A172 (cell line): ENCODE measurements at places on chromosomes 13 and 19. TPM values are rescaled to one million over a fixed set of nuclear protein-coding genes. Genes with fewer than 3 reads are reported as not detected.

- DNase-seq: no peak
Measured at GRCh38 chr13:111962431-111962891, 104.5 kb upstream of the SOX1 start.

The SIGLEC8 gene
- total RNA-seq: not detected in 2 replicates

- DNase-seq: no peak
Measured at GRCh38 chr19:5113633-5114586, 145.0 kb downstream of the KDM4B start.

The ERCC1 gene
- total RNA-seq: 45.5 and 60.2 TPM in 2 replicates

DNA sequence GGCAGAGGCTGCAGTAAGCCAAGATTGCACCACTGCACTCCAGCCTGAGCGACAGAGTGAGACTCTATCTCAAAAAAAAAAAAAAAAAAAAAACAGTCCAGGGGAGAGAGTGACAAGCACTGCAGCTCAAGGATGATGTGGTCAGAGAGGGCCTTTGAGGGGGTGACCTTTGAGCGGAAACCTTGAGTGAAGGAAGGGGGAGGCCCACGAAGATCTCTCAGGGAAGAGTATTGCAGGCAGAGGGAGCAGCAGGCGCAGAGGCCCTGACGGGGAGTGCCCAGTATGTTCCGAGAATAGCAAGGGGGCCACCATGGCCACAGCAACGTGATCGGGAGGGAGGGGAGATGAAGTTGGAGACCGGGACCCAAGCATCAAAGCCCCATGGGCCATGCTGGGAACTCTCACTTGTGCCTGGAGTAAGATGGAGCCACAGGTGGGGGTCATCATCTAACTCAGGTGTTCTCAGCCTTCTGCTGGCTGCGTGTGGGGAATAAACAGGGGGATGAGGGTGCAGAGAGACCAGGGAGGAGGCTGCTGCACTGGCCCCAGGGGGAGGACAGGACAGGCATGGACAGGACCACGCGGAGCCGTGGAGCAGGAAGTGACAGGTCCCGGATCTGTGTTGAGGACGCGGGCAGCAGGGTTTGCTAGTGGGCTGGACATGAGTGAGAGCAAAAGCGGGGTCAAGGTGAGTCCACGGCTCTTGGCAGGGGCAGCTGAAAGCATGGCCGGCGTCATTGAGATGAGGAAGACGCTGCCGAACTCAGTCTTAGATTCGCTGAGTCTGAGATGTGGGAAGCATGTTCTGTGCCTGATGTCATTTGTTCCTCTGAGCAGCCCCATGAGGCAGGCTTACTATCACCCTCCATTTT lies 60.4 kb downstream of the DPF1 start:
- DNase-seq: no peak

- no peak for DNase-seq
Measured at GRCh38 chr13:54928071-54928470, 1899.5 kb downstream of the OLFM4 start.

The COX7A1 gene
- total RNA-seq: not detected in 2 replicates

- no peak for DNase-seq
Measured at GRCh38 chr13:50636007-50636704, 207.3 kb downstream of the DLEU7 start.

DNA sequence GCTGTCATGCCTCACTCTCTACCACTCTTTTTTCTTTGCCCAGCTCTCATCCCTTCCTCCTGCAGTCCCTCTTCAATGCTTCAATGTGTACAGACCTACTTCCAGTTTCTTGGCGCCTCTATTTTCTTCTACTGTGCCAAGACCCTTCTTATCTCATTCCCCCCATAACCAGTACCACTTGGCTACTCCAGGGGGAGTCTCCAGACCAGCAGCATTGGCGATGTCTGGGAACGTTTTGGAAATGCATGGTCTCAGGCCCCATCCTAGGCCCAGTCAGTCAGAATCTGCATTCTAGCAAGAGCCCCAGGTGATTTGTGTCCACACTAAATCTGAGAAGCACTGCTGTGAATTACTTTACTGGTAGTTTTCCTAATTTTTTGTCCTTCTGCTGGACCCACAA lies 198.2 kb downstream of the SLC7A1 start:
- no peak for DNase-seq

GRCh38 chr13:48220592-48220980 lies 12.4 kb upstream of the ITM2B start:
- no peak for DNase-seq

The PSG6 gene
- not detected in 2 replicates for total RNA-seq

DNA sequence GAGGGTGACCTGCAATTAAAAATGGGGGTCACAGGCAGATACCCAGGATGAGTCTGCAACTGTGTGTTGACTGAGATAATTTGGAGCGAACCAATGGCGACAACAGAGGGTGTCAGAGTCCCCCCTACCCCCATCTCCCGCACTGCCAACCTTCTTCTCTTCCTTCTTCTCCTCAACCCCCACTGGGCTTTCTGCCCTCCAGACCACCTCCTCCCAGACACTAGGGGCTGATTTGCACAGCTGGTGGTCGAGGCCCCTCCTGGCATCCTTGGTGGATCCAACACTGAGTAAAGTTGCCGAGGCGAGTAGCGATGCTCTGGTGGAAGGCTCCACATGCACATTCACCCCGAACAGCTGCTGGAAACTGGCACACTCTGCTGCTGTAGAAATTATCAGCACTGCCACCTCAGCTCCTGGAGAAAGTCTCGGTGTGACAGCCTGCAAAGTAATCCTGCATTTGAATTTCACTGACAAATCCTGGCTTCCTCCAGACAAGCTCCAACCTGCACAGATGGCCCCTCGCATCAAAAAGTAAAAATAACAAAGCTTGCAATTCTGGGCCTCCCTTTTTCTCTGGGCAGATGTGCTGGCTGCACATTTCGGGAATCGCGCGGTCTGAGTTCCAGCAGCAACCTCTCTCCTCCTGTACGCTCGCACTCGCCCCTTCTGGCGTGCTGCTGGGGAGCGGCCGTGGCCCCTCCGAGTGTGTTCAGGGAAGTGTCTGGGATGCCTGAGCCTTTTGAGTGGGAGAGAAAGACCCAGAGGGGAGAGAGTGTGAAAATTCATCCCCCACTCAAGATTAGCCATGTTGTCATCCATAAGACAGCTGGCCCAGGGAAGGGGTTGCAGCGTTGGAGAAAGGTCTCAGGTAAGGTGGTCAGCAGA lies 28.5 kb downstream of the CCNE1 start:
- no peak for DNase-seq

DNA sequence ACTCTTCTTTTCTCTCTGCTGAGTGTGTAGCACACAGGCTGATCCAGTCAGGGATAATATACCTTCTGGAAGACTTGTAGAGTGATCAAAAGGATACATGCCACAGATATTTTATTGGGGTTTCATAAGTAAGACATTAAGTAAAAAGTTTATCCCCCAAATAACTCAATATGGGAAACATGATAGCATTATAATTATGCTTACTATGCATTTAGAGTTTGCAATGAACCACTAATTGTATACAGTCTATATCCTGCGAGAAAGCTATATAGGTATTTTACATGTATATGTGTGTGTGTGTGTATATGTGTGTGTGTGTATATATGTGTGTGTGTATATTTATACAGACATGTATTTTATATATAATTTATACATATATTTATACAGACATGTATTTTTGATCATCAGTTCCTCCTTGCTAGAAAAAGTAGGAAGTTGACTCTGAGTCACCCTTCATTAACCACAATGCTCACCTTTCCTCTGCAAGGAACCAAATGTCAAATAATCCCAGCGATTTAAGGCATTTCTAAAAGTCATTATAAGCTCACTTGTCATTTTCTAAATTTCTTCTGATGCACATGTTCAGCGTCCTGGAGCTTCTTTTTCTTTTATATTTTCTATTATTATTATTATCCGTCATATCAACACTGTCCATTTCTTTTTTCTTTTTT lies 312.5 kb upstream of the OBI1 start:
- no peak for DNase-seq

GRCh38 chr19:30063650-30064347 lies 121.8 kb downstream of the URI1 start:
- DNase-seq: no peak

GRCh38 chr19:46745521-46746280 lies at the start of gene FKRP:
TSS of gene FKRP (plus strand) at chr19:46746057. CDS start at chr19:46755451, 9,394 bp downstream.
- no peak for DNase-seq

DNA sequence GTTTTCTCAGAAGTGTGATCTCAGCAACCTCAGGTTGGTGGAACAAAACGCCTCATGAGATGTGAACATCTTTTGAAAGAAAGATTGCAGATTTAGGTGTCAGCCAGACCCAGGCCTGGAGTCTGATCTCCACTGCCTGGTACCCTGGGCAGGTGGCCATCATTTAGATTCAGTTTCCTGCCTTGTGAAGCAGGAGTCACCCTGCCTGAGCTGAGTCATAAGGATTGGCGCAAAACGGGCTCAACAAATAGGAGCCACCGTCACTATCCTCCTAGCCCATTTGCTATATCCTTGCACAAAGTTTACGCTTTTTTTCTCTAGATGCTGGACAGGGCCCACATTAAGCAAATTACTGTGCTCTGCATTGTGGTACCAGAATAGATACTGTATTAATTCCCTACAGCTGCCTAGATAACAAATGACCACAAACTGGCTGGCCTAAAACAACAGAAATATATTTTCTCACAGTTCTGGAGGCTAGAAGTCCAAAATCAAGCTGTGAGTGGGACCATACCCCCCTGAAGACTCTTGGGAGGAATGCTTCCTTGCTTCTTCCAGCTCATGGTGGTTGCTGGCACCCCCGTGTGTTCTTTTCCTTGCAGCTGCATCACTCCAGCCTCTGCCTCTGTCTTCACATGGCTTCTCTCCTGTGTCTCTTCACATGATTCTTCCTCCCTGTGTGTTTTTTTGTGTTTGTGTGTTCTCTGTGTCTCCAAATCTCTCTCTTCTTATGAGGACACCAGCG lies 38.2 kb downstream of the TNFSF11 start:
- peak; percentile 13 for DNase-seq

GRCh38 chr19:49161987-49162386 lies 4.4 kb downstream of the TRPM4 start:
- DNase-seq: no peak

The INSL3 gene
- not detected in 2 replicates for total RNA-seq

DNA sequence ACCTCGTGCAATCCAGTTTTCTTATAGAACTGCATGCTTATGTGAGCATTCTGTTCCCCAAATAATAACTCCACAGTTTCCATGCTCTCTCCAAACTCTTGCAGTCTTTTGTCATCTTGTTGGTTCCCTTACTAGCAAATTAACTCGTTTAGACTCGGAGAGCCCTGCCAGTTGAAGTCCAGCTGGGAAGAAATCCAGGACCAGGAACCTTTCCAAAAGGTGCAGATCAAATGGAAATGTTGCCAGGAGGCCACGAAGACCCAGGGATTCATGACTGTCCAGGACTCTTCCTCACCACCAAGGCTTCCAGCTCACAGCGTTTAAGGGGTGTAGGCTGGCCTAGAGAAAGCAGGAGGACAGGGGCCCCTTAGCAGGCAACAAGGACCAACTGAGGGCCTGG lies 2.1 kb upstream of the TDRD12 start:
- DNase-seq: no peak

The RFPL4AL1 gene
- total RNA-seq: 1.6 TPM in 1 of 2 replicates, not detected in the other

DNA sequence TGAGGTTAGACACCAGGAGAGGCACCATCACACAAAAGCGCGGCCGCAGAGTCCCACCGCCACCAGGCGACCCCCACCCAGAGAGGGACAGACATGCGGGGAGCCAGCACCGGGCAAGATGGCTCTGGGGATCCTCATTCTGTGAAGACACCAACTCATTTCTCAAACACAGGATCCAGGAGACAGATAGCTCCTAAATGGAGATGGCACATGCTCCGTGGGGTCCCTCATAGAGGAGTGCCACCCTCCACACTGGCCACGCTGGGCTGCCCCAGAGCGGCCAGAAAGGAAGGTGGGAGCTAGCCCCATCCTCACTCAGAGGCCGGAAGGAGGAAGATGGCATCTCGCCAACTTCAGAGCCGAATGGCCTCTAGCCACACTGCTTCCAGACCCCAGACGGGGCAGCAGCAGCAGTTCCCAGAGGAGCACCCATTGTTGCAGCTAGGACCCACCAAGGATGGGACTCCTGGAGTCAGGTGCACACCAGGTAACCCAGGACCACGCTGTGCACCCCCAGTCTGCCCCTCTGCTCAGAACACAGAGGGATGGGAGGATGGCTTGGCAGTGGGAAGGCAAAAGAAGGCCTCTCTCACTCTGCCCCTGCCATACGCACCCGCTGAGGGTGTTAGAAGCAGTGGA lies 78.6 kb downstream of the ZIC5 start:
- DNase-seq: no peak

DNA sequence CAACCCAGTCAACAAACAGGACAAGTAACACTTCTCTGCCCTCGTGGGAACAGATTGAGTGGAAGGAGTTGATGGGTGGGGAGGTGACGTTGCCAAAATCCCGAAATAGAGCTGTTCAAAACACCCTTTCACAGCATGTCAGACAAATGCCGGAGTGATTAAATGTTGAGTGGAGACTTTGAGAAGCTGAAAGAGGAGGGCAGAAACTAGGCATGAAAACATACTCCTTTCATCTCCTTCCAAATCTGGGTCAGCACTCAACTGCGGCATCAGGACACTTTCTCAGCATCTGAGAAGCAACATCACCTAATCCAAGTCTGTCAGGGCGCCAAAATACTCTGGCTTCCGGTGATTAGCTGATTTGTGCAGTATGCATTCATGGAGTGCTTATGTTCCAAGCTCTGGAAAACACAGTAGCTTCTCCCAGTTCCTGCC lies 51.5 kb upstream of the MRI1 start:
- no peak for DNase-seq

DNA sequence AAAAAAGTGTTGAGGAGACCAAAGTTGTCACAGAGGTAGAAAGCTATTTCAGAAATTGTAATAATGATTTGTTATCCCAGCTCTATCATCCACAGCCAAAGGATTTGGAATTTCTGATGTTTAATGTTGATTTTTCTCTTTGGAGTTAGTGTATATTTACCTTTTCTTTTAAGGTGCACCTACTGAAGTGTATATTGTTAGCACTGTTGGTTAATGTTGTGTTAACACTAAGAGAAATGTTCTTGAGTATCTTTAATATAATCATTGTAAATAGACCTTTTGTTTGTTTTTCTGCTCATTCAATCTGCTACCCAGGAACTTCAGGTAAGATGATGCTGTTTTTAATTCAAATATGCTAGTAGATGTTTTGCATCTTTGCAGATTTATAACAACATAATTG lies 57.5 kb downstream of the ZAR1L start:
- DNase-seq: no peak

GRCh38 chr13:44084146-44084545 lies 204.4 kb downstream of the LACC1 start:
- DNase-seq: no peak

DNA sequence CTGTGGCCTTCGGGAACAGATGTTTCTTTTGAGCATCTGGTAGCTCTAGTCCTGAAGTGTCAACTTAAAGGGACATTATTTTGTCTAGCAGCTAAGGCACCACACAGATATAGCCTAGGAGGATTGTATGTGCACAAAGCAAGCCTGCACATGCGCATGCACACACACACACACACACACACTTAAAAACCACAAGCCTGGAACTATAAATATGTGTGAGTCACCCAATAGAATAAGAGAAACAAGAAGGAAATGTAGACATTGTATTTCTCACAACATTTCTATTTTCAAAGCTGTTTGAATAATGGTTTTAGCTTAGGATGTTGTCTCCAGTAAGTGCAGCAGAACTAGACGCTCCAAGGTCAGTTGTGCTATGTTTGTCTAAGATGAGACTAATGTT lies 516.5 kb downstream of the SUCLA2 start:
- peak; percentile 15 for DNase-seq

GRCh38 chr19:8245869-8246835 lies 37.0 kb downstream of the CERS4 start:
- DNase-seq: no peak

- DNase-seq: no peak
Measured at GRCh38 chr19:47495478-47496372, 11.7 kb upstream of the KPTN start.
